NCI-H2107 (cell line): ENCODE measurements at places on chromosomes 6 and 20.
A peak's percentile ranks its signal among the peaks of the same experiment; 100 is the strongest.

DNA sequence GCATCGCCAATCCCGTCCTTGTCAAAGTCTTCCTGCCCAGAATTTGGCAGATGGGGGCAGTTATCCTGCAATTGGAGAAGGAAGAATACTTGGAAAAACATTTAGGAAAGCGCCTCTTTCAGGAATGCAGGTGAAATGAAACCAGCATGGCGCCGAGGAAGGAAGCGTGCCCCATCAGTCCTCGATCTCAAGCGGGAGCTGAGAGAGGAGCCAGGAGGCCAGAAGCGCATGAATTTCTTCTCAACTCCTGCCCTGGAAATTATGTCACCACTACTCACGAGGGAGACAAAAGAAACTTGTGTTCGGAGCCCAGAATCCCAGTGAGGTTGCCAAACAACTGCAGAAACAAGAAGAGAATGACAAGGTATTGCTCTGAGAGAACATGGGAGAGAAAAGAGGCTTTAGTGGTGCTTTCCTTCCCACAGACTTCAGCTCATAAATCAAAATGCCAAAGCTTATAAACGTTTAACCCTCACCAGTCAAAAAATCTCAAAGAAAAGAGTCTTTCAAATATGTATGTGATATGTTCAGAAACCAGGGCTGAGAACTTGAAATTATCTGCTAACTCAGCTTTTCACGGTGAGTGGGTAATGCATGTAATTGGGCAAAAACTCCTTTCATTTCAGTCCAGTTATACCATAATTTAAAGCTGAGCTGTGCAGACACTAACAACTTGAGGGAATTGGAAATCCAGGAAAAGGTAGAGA lies 23.9 kb downstream of the THBS2 start:
- DNase-seq: no peak

DNA sequence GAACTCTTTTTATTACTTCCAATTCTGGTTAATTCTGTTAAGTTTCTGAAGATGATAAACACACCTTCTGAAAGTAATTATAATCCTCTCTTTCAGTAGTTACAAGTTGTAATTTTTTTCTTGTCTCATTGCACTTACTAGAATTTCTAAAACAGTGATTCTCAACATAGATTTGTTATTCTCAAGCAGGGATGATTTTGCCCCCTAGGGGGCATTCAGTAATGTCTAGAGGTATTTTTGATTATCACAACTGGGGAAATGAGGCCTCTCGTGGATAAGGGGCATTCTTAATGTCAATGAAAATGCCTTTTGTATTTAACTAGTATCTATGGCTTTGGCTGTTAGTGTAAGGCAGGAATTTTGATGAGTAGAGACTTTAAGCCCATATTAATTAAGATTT lies 39.4 kb upstream of the MAFB start:
- no peak for DNase-seq

- no peak for DNase-seq
These were observed 45.6 kb upstream of the ALDH8A1 start for GRCh38 chr6:134995536-134995935.

DNA sequence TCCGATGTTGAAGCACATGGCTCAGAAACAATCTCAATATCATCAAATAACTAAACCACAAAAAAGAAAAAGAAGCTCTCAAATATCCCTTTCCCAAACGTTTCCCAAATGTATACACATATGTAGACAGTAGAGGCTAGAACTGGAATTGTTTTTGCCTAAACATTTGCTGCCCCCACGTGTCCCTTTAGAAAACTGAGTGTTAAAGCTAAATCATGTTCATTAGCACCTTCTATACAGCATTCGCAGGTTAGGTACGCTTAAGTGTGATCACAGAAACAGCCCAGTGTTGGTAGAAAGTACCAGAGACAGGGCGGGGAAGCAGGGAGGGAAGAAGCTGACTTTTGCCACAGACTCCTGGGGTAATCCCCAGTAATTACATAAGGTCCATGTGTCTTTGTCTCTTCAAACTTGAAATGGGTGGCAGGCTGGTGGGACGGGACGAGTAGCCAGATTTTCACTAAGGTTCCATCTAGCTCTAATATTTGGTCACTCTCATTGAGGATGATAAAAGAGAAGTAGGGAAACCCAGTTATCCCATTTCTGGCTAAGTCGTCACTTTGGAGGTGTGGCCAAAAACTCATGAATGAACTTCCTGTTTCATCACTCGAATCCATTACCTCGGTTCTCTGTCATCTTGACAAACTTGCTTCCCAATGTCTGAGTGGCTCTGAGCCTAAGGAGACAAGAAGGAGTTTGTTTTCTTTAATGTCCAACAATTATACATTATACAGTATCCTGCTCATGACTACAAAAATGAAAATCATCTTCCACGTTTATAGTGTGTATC lies 15.0 kb upstream of the TFAP2A start:
- peak; percentile 35 for DNase-seq

DNA sequence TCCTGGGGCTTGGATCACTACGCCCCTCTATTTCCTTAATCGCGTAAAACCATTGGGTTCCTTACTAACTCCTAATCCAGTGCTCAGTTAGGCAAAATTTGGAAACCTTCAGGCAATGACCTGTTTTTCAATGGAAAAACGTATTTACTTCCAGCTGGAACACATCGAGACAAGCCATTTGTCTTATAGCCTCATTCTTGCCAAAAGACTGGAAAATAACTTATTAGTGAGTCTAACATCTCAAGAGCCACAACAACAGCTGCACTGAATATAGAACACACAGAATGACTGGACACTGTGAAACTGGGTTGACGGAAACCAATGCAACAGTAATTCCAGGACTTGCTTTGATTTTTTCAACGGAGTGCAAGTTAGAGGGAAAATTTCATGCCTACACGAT lies 125.2 kb upstream of the MAP3K7 start:
- DNase-seq: no peak

- DNase-seq: peak; percentile 60
These were observed 675 bp upstream of the TRERF1 start for GRCh38 chr6:42452171-42453030.

DNA sequence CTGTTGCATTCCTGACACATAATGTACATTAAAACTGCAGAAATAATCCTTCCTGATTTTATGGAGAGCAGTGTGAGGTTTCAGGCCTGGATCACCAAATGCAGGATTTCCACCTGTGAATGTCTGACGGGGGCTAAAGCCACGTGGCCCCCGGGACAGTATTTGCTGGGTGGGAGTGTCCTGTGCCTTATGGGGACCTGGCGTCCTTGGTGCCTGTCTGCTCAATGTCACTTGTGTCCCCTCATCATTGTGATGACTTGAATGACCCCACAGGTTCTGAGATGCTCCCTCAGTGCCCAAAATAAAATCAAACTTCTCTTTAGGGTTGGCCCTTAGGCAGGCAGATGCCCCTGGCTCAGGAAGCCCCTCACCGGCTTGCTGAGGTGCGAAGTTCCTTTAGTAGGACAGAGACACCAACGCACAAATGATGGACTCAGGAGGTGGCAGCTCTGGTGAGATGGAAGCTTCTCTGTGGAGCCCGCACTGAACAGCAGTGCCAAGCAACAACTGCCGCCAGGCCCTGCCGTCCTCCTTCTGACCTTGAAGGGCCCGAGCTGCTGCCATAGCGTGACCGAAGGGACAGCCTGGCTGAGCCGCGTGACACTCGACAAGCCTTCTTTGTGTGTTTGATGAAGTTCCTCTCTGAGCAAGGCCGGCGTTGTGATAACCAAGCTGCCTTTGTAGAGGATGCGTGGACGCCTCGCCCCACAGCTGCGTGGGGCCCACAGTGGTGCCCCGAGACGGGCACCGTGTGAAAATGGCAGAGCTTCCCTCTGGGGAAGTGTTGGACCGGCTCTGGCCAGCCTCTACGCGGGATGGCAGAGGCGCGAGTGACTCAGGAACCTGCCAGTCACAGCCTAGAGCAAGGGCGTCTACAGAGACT lies 30.9 kb downstream of the FRMD1 start:
- no peak for DNase-seq

- DNase-seq: no peak
These were observed 228.8 kb downstream of the TFAP2C start for GRCh38 chr20:56857950-56858349.

GRCh38 chr6:88135578-88136114 lies 30.5 kb downstream of the CNR1 start:
- no peak for DNase-seq

DNA sequence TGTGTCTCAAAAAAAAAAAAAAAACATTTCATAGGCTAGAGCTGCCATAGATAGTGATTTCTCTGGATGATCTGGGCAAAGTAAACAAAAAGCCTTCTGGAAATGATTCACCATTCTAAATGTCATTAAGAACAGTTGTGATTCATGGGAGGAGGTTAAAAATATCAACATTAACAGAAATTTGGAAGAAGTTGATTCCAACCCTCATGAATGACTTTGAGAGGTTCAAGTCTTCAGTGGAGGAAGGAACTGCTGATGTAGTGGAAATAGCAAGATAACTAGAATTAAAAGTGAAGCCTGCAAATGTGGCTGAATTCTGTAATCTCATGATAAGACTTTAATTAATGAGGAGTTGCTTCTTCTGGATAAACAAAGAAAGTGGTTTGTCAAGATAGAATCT lies 26.8 kb upstream of the MMP24 start:
- DNase-seq: no peak

DNA sequence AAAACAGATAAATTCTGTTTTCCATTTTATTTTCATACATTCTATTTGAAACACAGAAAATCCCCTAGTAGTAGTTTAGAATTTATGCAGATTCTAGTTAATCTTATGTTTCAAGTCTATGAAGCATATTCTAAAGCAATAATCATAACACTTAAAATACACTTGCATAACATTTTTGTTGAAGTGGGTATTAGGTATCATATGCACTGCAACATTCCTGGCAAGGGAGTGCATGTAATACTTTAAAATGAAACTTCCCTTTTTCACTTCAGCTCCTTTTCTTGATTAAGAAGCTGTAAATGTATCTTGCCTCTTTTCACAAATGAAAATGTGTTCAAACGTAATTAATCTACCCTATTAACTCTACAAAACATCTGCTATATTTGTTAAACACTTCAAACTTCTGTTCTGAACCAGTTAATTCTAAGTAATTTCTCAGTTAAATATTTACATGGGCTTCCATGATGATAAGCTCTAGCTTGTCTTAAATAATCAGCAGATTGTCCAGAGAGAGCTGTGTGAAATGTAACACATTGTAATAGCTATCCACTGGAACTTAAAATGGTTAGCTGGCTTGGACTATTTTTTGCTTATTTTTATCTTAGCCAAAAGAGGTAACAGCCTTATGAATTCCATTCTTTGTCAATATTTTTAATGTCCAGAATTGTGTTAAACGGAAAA lies 192.8 kb downstream of the COL19A1 start:
- DNase-seq: no peak

DNA sequence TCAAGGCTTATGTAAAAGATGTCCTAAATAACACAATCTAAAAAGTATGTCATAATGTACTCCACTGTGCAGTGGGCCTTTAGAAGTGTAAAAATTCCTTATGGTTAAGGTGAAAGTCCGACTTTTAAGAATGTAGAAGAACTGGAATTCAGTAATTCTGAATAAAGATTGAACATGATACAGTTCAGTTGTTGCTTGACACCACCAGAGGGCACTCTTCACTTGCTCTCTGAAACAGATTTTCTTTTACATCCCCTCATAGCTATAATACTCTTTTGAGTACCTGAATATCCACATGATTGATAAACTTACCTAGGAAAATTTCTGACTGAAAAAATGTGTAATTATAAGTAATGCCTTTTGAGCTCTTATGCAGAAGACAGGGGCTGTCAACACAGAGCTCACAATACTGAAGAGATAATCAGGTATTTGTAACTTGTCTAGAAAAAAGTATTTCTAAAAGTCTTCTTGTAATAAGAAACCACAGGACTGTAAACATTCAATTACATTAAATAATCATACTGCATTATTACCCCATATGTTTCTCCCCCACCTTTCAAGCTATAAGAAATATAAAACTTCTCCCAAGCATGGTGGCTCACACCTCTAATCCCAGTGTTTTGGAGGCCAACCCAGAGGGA lies 92.1 kb downstream of the POPDC3 start:
- DNase-seq: peak; percentile 22

- no peak for DNase-seq
These were observed 130.2 kb upstream of the CEP162 start for GRCh38 chr6:84357631-84358030.

- DNase-seq: no peak
These were observed 627.3 kb upstream of the SLC35B3 start for GRCh38 chr6:9062596-9062995.

- DNase-seq: no peak
These were observed 27.1 kb downstream of the COL20A1 start for GRCh38 chr20:63320041-63320511.

GRCh38 chr6:14506656-14507246 lies 389.2 kb downstream of the CD83 start:
- no peak for DNase-seq

GRCh38 chr6:56699066-56699654 lies 56.5 kb upstream of the DST start:
- no peak for DNase-seq

DNA sequence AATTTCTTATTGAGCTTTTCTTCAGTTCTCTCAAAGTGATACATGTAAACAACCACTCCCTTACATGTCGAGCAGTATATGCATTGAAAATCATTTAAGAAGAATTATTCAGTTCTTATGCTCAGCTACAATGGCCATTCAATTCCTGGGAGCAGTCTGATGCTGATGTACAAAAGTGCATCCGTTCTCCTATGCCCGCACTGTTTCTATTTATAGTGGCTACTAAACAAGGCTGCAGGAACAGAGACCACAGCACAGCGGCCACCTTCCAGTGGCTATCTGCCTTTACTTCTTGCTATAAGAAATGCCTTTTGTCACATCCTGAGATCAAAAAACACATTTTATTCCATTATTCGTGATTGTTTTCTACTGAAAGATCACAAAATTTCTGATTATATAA lies 82.2 kb downstream of the FHL5 start:
- no peak for DNase-seq
